Activated naive CD8-positive, alpha-beta T cell treated with anti-CD3 and anti-CD28 coated beads, Interleukin-2, amount 10 ng/mL, durations not matched to agents 7 days and 5 days (primary cell): ENCODE measurements at places on chromosomes 13 and 19. TPM values are rescaled to one million over a fixed set of nuclear protein-coding genes. Genes with fewer than 3 reads are reported as not detected.

LGALS7B gene
- not detected for total RNA-seq

ZNF625 gene
- total RNA-seq: 7.2 TPM

LCP1 gene
- 965 TPM for total RNA-seq

SAMD4B gene
- 47.8 TPM for total RNA-seq

ODAD3 gene
- not detected for total RNA-seq

SHC2 gene
- total RNA-seq: 0.53 TPM

APOC4 gene
- total RNA-seq: not detected
